ENCODE measurements at places on chromosomes 11 and 22.

DNA sequence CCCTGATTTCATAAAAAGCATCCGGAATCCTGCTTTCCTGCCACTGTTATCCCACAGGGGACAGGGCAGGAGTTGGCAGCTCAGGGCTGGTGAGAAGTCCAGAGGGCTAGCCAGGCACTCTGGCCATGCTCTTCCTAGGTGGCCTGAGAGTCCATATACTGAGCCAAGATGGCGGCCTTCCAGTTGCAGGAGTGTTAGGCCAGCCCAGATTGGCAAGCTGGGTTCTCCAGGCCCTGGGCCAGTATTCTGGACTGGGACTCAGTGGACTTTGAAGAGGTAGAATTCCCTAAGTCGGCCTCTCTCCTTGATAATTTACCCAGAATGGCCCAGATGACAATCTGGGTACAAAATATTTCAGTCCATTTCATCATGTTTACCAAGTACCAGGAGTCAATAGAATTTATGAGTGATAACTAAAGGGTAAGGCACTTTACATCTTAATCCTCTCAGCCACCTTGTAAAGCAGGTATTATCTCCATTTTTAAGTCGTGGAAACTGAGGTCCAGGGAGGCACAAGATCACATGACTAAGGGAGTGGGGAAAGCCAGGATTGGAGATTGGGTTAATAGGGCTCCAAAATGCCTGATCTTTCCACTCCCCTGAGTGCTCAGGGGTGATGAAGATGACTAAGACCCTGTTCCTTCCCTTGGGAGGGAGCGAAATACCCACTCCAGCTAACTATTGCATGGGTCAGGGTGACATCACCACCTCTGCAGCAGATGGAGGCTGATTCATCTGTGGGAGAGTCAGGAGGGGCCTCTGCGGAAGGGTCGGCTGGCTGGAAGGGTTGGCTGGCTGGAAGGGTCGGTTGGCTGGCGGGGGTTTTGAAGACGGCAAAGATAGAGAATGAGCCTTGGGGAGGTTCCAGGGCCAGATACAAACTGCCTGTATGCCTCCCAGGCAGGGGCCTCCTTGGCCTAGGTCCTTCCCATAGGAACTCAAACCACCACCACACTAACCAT lies 1.2 kb upstream of the MICALL1 start:
- H3K27me3 ChIP-seq = peaks cover 24% of the 10 kb centered on the region
- DNase-seq = peak; percentile 82
- peaks cover 23% of the 10 kb centered on the region for H3K4me1 ChIP-seq
- H3K27ac ChIP-seq = peak overlapping the region; percentile 98
- peak overlapping the region; percentile 86 for H3K4me3 ChIP-seq

DNA sequence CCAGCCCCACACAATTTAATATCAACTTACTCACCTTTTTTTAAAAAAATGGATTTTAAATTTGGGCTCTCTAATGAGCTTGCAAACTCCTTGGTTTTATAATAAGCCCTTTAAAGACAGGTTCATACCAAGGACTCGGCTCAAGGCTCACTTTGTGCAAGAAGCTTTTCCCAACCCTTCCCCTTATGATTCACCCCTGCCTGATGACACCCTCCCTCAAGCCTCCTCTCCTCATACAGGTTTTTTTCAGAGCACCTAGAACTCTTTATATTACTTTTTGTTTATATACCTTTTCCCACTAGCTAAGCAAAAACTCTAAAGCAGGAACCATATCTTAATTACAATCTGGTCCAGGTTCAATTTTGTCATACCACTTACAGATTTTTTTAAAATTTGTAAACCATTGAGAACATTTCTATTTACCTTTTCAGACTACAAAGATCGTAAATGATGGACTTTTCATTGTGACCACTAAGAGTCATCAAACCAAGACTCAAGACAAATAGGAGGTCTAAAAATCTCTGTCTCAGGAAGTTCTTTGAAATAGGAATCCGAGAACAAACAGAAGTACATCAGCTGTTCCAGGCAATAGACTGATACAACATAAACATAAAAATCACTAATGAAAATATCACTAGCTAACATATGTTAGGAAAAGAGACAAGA lies 13.1 kb upstream of the EXPH5 start:
- H3K27ac ChIP-seq = no peak overlapping the region
- H3K27me3 ChIP-seq = peaks cover 8% of the 10 kb centered on the region
- H3K36me3 ChIP-seq = peaks cover 4% of the 10 kb centered on the region
- no peak for DNase-seq

- H3K27ac ChIP-seq = no peak overlapping the region
- H3K36me3 ChIP-seq = no peaks in the 10 kb centered on the region
- no peak overlapping the region for H3K4me3 ChIP-seq
- DNase-seq = no peak
Measured at GRCh38 chr11:125675196-125675595, 5.5 kb downstream of the ACRV1 start.

- no peak overlapping the region for H3K27ac ChIP-seq
- H3K27me3 ChIP-seq = peaks cover 4% of the 10 kb centered on the region
- DNase-seq = peak; percentile 28
Measured at GRCh38 chr11:130671801-130672700, 223.6 kb downstream of the ADAMTS15 start.

- H3K27ac ChIP-seq = no peak overlapping the region
- no peaks in the 10 kb centered on the region for H3K27me3 ChIP-seq
- DNase-seq = no peak
- no peak overlapping the region for H3K4me3 ChIP-seq
- H3K36me3 ChIP-seq = no peaks in the 10 kb centered on the region
Measured at GRCh38 chr11:88849368-88849767, 216.4 kb downstream of the GRM5 start.

- no peak for DNase-seq
- H3K27me3 ChIP-seq = peaks cover 13% of the 10 kb centered on the region
- H3K36me3 ChIP-seq = peaks cover 5% of the 10 kb centered on the region
- H3K4me3 ChIP-seq = no peak overlapping the region
- H3K27ac ChIP-seq = no peak overlapping the region
Measured at GRCh38 chr11:44977493-44977984, 26.9 kb upstream of the TP53I11 start.

DNA sequence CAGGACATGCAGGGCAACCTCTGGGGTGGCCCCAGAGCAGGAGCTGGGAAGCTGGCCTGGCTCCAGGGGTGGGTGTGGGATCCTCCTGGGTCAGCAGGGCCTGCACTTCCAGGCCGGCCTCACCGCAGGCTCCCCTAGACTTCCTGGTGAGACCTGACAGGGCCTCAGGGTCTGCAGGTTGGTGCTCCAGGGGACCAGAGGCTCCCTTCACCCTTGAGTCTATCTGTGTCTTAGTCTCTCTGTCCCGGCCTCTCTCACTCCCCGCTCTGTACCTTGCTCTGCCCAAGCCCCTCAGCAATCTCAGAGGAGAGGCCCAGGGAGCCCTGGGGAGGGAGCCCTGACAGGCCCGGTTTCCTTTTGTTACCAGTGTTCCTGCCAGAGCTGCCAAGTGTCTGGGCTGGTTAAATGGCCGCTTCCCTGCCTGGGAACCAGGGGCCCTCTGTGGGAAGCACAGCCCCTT lies 13.9 kb downstream of the CD82 start:
- H3K36me3 ChIP-seq = peaks cover 5% of the 10 kb centered on the region
- H3K27ac ChIP-seq = no peak overlapping the region
- DNase-seq = no peak

- no peaks in the 10 kb centered on the region for H3K36me3 ChIP-seq
- no peak overlapping the region for H3K4me3 ChIP-seq
- H3K27ac ChIP-seq = no peak overlapping the region
- H3K4me1 ChIP-seq = peaks cover 26% of the 10 kb centered on the region
- H3K27me3 ChIP-seq = no peaks in the 10 kb centered on the region
Measured at GRCh38 chr11:133048270-133048669, 484.0 kb downstream of the OPCML start.

DNA sequence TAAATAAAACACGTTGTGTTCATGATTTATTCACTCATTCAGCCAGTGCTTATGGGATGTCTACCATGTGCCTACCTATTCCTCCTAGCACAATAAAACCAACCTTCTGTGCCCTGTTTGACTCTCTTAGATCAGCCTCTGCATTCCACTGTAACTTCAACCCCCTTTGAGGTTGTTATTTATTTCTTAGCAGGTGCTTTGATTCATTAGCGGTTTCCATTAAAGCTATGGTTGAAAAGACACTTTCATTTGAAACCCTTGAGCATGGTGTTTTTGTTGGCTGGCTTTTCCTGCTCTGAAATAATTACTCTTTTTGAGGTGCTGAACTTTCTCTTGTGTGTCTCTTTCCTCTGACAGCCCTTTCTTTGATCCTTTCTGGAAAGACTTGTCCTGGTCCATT lies 570.6 kb upstream of the LARGE1 start:
- H3K36me3 ChIP-seq = peaks cover 6% of the 10 kb centered on the region
- H3K27ac ChIP-seq = no peak overlapping the region
- no peaks in the 10 kb centered on the region for H3K4me1 ChIP-seq

GRCh38 chr11:126173257-126173656 lies 38.2 kb downstream of the RPUSD4 start:
- H3K4me1 ChIP-seq = no peaks in the 10 kb centered on the region
- no peak for DNase-seq
- no peaks in the 10 kb centered on the region for H3K27me3 ChIP-seq
- no peak overlapping the region for H3K4me3 ChIP-seq

GRCh38 chr11:46497498-46497897 lies 96.3 kb downstream of the AMBRA1 start:
- H3K36me3 ChIP-seq = no peaks in the 10 kb centered on the region
- no peak for DNase-seq
- H3K27ac ChIP-seq = no peak overlapping the region
- H3K4me3 ChIP-seq = no peak overlapping the region
- peaks cover 2% of the 10 kb centered on the region for H3K27me3 ChIP-seq

DNA sequence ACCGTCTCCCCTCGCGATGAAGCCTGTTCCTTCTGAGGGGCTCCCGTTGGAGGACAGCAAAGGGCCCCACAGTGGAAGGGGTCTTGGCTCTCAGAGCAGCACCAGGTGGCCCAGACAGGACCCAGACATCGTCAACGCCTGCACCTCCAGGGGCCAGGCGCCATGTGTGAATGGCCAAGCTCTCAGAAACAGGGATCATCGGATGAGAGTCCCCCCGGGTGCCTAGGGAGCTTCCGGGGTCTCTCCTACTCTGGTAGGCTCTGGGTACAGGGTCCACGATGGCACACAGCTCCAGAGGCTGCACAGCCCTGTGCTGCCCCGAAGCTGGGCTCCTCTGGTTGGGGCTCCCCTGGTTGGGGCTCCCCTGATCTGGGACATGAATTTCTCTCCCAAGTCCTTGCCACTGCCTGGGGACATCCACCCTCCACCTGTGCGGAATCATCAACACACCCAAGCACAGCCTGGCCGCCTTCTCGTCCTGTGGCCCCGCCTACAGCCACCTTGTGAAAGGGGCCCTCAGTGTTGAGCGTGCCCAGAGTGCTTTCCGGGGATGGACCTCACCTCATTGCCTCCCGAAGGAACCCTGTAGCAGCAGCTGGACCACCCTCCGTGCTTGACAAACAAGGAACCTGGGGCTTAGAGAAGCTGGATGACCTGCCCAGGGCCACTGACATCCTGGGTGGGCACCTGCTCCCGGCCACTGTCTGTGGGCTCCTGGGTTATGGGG lies 929.0 kb downstream of the BRD1 start:
- no peak overlapping the region for H3K27ac ChIP-seq
- no peak overlapping the region for H3K4me3 ChIP-seq
- peaks cover 9% of the 10 kb centered on the region for H3K27me3 ChIP-seq

- no peak overlapping the region for H3K4me3 ChIP-seq
- H3K36me3 ChIP-seq = no peaks in the 10 kb centered on the region
- DNase-seq = no peak
- peaks cover 4% of the 10 kb centered on the region for H3K27me3 ChIP-seq
Measured at GRCh38 chr11:4090258-4090657, 4.3 kb upstream of the RRM1 start.

GRCh38 chr11:102932678-102933077 lies 22.9 kb downstream of the MMP13 start:
- no peak for DNase-seq
- no peaks in the 10 kb centered on the region for H3K27me3 ChIP-seq
- no peaks in the 10 kb centered on the region for H3K36me3 ChIP-seq
- H3K4me1 ChIP-seq = no peaks in the 10 kb centered on the region
- no peak overlapping the region for H3K4me3 ChIP-seq
- H3K27ac ChIP-seq = no peak overlapping the region

- no peak overlapping the region for H3K4me3 ChIP-seq
- H3K4me1 ChIP-seq = no peaks in the 10 kb centered on the region
- no peak for DNase-seq
- no peaks in the 10 kb centered on the region for H3K27me3 ChIP-seq
Measured at GRCh38 chr11:78823588-78823987, 248.9 kb upstream of the NARS2 start.

GRCh38 chr22:50007057-50007511 lies 5.5 kb downstream of the IL17REL start:
- H3K4me1 ChIP-seq = no peaks in the 10 kb centered on the region
- peaks cover 15% of the 10 kb centered on the region for H3K27me3 ChIP-seq
- H3K36me3 ChIP-seq = no peaks in the 10 kb centered on the region
- H3K27ac ChIP-seq = no peak overlapping the region
- H3K4me3 ChIP-seq = no peak overlapping the region

GRCh38 chr11:104163100-104164027 lies 583 bp downstream of the PDGFD start:
- no peak overlapping the region for H3K27ac ChIP-seq
- DNase-seq = no peak
- peaks cover 3% of the 10 kb centered on the region for H3K4me1 ChIP-seq
- peak overlapping the region; percentile 96 for H3K4me3 ChIP-seq
- no peaks in the 10 kb centered on the region for H3K36me3 ChIP-seq

- peaks cover under 1% of the 10 kb centered on the region for H3K27me3 ChIP-seq
- H3K27ac ChIP-seq = no peak overlapping the region
- no peaks in the 10 kb centered on the region for H3K36me3 ChIP-seq
- peaks cover 10% of the 10 kb centered on the region for H3K4me1 ChIP-seq
Measured at GRCh38 chr11:128174465-128175291, 412.7 kb downstream of the ETS1 start.

GRCh38 chr11:124942466-124943253 lies 6.8 kb upstream of the HEPACAM start:
- DNase-seq = no peak
- no peak overlapping the region for H3K27ac ChIP-seq
- no peak overlapping the region for H3K4me3 ChIP-seq

- no peak for DNase-seq
- peaks cover 5% of the 10 kb centered on the region for H3K4me1 ChIP-seq
- H3K27ac ChIP-seq = no peak overlapping the region
- peaks cover 9% of the 10 kb centered on the region for H3K27me3 ChIP-seq
- H3K4me3 ChIP-seq = no peak overlapping the region
Measured at GRCh38 chr11:126707498-126707897, 293.1 kb downstream of the KIRREL3 start.

DNA sequence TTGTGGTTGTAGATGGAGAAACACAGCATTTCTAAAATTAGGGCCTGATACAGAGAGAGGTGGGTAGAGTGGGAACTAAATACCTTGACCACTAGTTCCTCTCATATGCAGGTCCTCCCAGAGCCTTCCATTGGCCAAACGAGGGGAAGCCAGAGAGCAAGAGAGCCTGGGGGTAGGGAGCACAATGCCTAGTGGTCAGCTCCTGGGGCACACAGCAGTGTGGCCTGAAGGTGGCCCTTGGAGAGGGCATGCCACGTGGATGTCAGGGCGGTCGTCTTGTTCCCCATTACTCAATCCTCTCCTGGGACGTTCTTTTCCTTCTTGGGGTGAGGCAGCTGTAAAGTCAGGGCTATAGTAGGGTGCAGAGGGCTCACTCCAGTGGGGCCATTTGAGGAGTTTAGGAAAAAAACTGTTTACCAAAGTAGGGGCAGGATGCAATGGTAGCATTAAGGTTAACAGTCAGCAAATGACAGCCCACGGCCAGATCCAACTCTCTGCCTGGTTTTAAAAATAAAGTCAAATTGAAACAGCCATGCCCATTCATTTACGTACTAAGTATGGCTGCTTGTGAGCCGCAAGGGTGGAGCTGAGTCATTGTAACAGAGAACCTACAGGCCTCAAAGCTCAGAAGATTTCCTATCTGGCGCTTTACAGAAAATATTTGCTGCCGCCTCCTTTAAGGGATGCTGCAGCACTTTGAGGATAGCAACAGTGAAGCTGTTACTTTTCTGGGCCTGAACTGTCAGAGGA lies 7.6 kb downstream of the MYO18B start:
- H3K36me3 ChIP-seq = no peaks in the 10 kb centered on the region
- no peaks in the 10 kb centered on the region for H3K4me1 ChIP-seq
- DNase-seq = no peak
- H3K27me3 ChIP-seq = peaks cover 10% of the 10 kb centered on the region
- H3K27ac ChIP-seq = no peak overlapping the region

Measured in glutamatergic neuron (in vitro differentiated cells).